Nephron progenitor cell (in vitro differentiated cells): ENCODE measurements at places on chromosomes 13 and 19.

DNA sequence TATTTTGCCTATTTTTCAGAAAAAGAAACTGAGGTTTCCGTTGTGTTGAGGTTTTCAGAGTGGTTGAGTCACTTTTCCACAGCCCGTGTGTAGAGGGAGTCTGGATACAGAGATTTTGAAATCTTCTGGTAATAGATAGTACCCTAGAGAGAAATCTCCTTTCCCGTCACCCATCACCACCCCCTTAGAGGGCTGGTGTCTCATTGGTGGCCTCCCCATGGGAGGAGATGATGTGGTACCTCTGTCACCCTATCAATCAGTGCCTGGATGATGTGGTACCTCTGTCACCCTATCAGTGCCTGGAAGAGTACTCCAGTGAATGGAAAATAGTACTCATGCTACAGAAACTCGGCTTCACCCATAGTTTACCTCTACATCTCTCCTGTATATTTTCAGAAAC, 42.2 kb upstream of the SERP2 start:
- DNase-seq: no peak

DNA sequence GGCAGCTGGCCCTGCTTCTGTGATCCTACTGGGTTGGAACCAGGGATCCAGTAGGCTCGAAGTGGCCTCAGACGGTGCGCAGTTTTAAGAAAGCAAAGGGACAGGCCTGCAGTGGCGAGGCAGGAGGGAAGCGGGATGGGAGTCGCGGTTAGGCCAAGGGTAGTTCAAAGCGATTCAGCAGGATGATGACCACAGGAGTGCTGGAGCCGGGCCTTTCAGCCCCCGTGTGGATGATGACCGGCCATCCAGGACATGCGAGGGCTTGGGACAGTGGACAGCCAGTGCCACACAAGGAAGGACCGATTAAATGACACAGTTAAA, 854 bp downstream of the RNASEH2B start:
- peak; percentile 44 for DNase-seq

DNA sequence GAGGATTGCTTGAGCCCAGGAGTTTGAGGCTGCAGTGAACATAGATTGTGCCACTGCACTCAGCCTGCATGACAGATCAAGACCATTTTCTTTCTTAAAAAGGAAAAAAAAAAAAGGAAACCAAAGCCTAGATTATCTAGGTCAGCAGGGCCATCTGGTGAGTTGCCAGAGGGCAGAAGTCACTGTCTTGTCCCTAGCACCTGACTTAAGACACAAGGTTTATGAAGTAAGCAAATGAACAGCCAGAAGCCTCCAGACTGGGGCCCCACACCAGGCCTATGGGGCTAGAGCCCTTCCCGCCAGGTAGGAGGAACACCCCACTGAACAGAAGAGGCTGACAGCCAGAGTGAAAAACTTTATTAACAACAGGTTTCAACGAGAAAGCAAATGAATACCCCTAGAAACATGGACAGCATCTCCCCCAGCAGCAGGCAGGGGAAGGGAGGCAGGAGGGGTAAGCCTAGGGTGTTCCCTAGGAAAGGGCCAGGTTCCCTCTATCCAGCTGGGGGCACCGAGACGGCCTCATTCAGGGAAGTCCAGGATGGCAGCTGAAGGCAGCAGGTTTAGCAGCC, 1.2 kb downstream of the WDR83 start:
- DNase-seq: no peak

DNA sequence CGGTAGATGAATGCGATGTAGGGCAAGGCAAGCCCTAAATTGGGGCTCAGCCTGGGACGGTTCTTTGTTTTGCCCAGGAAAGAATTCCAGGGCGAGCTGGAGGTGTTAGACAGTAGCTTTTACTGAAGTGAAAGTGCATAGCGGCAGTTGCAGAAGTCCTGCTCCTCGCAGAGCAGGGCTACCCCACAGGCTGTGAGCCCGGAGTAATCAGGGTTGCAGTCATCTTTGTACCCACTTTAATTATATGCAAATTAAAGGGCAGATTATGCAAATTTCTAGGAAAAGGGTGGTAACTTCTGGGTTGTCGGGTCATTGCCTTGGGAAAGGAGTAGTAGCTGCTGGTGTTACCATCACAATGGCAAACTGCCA, 30.5 kb downstream of the VAV1 start:
- DNase-seq: no peak

DNA sequence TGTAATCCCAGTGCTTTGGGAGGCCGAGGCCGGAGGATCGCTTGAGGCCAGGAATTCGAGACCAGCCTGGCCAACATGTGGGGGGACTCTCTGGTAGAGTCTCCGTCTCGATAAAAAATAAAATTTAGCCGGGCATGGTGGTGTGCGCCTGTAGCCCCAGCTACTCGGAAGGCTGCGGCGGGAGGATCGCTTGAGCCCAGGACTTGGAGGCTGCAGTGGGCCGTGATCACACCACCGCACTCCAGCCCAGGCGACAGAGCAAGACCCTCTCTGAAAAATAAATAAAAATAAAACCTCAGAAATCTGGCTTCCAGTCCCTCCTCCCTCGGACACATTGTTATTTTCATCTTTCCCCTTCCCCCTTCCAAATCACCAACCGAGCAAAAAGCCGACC, 332 bp downstream of the IRGQ start:
- no peak for DNase-seq

DNA sequence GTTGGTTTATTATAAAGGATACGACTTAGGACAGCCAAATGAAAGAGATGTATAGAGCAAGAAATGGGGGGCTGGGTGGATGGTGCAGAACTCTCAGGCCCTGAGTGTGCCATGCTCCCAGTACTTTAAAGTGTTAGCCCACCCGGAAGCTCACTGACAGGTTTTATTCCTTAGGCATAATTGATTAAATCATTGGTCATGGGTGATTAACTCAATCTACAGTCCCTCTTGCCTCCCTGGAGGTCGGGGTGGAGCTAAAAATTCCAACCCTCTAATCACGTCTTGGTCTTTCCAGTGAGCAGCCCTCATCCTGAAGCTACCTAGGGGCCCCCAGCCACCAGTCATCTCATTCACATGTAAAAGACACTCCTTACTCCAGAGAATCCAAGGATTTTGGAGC, 9.9 kb upstream of the LEUTX start:
- DNase-seq: no peak

DNA sequence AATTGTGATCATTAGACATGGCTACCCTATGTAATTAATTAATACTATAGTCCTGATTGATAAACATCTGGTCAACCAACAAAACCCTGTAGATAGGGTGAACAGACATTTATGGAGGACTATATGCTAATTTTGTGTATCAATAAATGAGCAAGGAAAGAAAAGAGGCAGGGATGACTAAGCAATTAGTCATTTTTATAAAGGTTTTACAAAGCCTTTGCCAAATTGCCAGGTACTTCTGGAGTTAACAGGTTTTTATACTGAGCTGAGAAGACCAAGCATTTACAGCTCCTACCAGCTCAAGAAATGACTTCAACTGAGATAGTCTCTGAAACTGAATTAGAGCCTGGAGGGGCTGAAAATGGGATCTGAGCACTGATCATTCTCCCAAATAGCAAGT, 186.8 kb upstream of the PRR20A start:
- DNase-seq: no peak

DNA sequence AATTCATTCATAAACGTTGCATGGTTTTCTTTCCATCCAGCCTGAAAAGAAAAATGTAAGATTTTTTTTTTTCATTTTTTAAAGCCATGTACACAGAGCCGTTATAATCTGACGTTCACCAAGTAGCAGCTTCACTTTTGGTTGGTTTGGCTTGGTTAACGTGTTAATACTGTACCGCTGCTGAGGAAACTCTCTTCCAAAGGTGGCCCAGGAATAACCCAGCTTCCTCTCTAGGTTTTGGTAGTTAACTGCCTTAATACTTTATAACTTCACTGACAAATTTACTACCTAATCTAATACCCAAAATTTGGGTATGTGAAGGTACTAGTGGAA, 1.7 kb downstream of the INTS6 start:
- DNase-seq: no peak

DNA sequence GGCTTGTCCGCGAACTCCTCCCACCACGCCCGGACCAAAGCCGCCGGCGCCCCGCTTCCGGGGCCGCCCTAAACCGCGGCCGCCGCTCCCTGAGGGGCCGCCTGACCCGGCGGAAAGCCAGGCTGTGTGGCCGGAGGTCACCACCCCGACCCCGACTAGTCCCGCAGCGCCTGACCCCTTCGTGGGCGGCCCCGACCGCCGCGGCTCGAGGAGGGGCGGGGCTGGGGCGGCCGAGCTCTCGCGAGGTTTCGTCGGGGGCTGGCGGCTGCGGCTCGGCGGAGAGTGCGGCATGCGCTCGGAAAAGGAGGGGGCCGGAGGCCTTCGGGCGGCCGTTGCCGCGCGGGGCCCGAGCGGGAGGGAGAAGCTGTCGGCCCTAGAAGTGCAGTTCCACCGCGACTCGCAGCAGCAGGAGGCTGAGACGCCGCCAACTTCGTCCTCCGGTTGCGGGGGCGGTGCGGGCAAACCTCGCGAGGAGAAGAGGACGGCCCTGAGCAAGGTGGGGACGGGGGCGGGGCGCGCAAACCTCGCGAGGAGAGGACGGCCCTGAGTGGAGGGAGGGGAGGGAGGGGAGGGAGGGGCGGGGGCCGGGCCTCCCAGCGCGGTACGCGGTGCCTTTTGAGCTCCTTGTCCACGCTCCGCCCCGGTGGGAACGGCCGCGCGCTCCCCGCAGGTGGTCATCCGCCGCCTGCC, at the start of gene UPF3A:
Gene UPF3A (plus strand): TSS at position 251 of the 690 bp plus-strand sequence. CDS start 39 bp downstream, at position 290.
- peak; percentile 92 for DNase-seq

GRCh38 chr13:77300176-77301037, 26.5 kb downstream of the MYCBP2 start:
- DNase-seq: no peak

DNA sequence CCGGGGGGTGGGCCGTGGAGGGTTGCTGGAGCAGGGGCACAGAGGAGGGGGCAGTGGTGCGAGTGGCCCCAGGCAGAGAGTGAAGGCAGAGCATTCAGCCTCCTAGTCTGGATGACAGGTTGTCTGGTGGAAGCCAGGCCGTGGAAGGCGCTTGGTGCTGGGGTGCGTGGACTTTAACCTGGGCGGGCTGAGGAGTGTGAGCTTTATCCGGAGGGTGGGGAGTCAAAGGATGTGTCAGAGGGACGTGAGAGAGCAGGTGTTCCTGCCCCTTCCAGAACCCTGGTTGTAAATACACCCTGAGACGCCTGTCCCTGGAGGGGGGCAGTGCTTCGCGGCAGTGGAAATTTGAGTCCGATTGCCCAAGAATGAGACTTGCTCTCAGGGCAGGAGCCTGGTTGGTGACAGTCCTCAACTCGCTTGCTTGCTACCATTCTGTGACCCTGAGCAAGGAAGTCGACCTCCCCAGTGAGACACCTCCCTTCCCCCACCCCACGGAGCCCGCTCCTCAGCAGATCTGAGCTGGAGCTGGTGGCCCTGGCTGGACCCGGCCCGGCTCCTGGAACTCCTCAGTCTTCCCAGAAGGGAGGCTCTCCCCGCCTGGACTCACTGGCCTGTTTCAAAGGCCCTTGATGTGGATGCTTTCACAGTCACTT, 2.3 kb downstream of the SPPL2B start:
- DNase-seq: peak; percentile 54

- DNase-seq: no peak
Measured at GRCh38 chr13:44622708-44623107, 46.6 kb upstream of the TSC22D1 start.

DNA sequence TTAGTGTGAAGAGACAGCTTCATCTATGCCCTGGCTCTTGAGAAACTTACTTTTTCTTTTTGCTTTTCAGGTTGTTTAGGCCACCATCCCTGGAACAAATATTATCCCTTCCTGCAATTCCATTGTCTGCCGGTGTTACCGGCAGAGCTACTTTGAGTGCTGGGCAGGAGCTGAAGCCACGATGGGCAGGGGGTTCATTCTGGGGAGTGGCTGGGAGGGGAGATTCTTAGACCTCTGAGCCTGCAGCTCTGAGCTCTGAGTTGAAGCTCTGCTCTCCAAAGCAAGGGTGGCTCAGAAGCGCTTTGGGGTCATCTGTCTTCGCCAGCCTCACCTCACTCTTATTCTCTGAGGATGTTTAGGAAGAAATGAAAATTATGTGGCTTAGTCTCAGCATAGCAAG, 1066.6 kb upstream of the SLC10A2 start:
- no peak for DNase-seq

GRCh38 chr19:17346109-17346671, 8.8 kb downstream of the GTPBP3 start:
- peak; percentile 89 for DNase-seq

DNA sequence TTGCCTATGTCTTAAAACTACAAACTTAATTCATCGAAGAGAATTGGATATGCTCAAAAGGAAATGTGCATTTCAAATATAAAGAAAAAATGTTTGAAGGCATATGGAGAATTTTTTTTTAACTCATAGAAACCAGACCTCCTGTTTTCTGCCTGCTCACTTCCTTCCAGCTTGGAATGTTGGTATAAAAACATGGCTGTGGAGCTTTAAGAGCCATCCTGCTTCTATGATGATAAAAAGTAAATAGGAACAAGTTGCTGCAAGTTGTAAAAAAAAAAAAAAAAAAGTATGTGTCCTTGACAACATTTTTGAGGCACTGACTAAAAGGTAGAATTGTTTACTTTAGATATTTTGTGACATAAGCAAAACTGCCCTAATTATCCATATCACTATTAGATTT, 1230.7 kb downstream of the PCDH9 start:
- no peak for DNase-seq

DNA sequence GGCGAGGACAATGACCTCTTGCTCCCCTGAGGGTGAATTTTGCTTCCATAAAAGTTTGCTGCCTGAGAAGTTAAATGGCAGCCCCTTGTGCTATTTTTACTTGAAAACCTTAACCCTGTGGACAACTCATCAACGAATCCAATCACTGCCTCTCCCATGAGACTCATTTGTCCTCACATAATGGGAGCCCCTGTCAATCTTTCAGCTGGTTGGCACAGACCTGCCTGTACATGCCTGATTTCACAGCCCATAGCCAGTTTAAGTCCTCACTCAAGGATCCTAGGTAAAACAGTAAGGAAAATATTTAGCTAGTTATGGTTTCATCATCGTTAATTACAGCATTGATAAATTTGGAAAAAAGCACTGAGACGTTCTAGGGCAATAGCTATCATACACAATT, 207.4 kb downstream of the NHLRC3 start:
- peak; percentile 4 for DNase-seq

GRCh38 chr13:48194379-48194754, 38.6 kb upstream of the ITM2B start:
- DNase-seq: no peak

DNA sequence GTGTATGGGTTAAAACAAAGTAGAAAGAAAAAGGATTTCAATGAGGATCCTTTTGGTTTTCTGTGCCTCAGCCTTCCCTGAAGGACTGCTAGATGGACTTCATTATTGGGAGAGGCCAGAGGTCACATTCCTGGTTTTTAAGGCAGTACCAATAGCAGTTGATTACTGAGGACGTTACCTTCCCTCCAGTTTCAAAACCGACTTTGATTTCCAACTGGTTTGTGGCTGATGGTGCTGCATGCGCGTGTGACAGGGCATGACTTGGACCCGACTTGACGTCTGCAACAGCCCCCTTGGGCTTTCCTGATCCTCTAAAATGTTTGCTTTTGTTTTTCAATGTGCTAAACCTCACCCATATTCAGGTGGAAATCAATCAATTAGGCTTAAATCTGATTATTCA, 314.3 kb upstream of the ARGLU1 start:
- DNase-seq: peak; percentile 12

- DNase-seq: no peak
Measured at GRCh38 chr13:39811696-39812095, 156.2 kb downstream of the COG6 start.
